ENCODE measurements at places on chromosomes 3 and 15.

- DNase-seq, result no peak
These were observed 607.2 kb downstream of the OTOL1 start for GRCh38 chr3:162103808-162104207.

DNA sequence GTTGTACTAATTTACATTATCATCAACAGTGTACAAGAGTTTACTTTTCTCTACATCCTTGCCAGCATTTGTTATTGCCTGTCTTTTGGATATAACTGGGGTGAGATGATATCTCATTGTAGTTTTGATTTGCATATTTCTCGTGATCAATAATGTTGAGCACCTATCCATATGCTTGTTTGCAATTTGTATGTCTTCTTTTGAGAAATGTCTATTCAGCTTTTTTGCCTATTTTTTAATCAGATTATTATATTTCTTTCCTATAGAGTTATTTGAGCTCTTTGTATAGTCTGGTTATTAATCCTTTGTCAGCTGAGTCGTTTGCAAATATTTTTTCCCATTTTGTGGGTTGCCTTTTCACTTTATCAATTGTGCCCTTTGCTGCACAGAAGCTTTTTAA is 540.8 kb upstream of the SGO1 start:
- DNase-seq, result no peak

DNA sequence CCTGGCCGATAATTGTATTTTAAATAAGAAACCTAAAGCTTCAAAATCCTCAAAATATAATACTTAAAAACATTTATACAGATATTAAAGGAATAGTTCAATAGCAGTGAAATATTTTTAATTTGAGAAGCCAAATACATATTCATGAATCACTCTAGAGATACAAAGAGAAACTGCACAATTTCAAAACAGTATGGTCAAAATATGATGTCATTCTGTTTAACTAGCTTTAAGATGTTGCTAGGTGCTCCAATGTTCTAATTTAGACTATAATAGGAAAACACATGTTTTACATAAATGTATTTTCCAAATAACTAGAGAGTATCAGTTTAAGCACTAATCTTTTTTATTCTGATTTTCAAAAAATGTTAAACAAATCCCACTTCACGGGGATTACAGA is 10.3 kb upstream of the NRROS start:
- DNase-seq, result no peak

DNA sequence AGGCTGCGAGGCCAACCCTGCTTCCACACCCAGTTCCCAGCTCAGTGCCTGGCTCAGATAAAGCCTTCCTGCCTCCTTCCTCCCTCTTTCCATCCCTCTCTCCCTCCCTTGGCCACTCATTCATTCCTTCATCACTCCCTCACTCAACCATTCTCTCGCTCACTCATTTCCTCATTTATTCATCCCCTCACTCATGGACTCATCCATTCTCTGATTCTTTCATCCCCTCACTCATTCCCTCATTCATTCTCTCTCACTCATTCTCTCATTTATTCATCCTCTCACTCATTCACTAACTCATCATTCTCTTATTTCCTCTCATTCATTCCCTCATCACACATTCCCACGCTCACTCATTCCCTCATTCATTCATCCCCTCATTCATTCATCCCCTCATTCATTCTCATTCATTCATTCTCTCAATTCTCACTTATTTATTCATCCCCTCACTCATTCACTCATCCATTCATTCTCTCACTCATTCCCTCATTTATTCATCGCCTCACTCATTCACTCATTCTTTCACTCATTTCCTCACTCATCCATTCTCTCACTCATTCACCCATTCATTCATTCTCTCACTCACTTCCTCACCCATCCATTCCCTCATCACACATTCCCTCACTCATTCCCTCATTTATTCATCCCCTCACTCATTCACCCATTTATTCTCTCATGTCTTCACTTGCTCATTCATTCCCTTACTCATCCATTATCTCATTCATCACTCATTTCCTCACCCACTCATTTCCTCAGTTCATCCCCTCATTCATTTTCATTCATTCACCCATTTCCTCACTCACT is 13.2 kb downstream of the ABTB1 start:
- DNase-seq, result no peak

DNA sequence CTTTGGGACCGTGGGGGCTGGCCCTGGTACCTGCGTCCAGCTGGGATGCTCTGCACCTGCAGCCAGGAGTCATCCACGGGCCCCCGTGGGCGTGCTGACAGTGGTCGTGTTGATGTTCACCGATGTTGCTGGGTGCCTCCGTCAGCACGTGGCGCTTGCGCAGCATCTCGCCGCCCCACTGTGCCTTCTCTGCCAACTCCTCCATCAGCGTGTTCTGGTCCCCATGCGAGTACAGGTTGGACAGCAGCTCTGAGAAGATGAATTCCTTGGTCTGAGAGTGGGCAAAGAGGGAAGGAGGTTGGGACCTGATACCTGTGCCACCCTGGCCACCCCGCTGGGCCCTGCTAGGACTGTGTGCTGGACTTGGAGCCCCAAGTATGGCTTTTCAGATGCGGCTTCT is 61.4 kb downstream of the ADAMTS7 start:
- no peak for DNase-seq

DNA sequence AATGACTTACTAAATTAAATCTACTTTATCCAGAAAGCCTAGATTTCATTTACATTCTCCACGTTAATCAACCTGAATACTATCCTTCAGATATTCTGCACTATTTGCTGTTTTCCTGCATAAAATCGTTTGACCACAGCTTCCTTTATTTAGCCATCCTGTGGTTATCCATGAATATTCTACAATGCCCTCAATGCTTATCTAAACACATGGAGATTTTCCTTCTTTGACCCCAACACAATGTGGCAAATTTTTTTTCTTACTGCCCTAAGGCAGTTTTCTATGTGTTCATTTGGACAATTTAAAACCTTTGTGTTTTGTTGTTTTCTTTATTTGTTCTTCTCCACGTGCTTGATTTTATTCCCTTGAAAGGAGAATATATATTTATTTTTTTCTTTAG is 495.5 kb upstream of the ROBO1 start:
- no peak for DNase-seq

Data from kidney glomerular epithelial cell (primary cell).